ENCODE measurements at places on chromosomes 11 and 22. TPM values are rescaled to one million over a fixed set of nuclear protein-coding genes. Genes with fewer than 3 reads are reported as not detected.
A peak's percentile ranks its signal among the peaks of the same experiment; 100 is the strongest.

Gene TMEM86A
- 0.26 TPM for total RNA-seq

GRCh38 chr22:23745791-23746190 is 5.1 kb downstream of the ZNF70 start:
- peaks cover 20% of the 10 kb centered on the region for H3K36me3 ChIP-seq
- no peak overlapping the region for H3K4me3 ChIP-seq
- H3K4me1 ChIP-seq: peaks cover 15% of the 10 kb centered on the region
- no peak overlapping the region for H3K27ac ChIP-seq
- H3K27me3 ChIP-seq: no peaks in the 10 kb centered on the region

- no peak for DNase-seq
- H3K4me3 ChIP-seq: peak overlapping the region; percentile 91
- peaks cover 38% of the 10 kb centered on the region for H3K4me1 ChIP-seq
- no peaks in the 10 kb centered on the region for H3K27me3 ChIP-seq
Measured at GRCh38 chr11:68038226-68038717, 553 bp upstream of the TCIRG1 start.

DNA sequence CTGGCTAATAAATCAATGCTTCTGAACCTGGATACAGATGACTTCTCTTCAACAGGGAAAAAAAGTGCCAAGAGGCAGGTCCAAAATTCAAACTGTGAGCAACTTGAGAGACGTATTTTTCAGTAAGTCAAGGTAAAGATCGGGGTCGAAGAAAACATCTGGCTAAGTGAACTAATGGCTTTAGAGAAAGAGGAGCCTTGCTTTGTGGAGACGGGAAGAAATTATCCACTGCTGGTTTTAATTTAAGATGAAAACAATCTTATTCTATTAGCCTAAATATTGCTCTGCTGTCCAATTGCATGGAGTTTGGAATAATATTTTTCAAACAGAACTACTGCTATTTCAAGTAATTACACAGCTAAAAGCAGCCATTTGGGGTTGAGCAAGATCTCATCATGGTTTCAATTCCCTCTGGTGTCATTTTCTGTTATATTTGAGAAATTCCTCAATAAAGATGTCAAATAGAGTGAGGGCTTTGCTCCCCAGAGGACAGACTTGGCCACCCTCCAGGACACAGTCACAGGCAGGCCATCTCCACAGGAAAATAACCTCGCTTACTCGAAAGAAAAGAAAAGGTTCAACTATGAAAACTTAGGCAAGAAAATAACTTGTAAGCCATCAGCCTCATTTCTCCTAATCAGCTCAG is 29.8 kb downstream of the SCUBE1 start:
- H3K36me3 ChIP-seq: no peaks in the 10 kb centered on the region
- DNase-seq: no peak
- no peak overlapping the region for H3K27ac ChIP-seq
- peaks cover 14% of the 10 kb centered on the region for H3K27me3 ChIP-seq
- no peaks in the 10 kb centered on the region for H3K4me1 ChIP-seq

DNA sequence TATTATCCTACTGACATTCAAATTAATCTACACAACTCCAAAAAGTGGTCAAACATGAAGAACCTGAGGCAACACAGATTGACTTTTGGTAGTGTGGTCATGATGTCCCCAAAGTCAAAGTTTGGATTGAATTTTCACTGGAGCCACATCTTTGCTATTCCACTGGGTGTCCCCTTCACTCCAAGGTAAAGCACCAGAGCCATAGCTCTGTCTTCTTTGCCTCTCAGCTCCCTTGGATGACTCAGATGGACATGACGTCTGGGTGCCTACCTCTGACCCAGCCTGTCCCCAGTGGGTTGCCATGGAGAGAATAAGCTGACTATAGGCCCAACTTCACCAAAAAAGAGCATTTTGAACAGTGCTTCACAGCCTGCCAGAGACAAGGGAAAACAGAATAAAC is 57.4 kb upstream of the ARHGAP42 start:
- DNase-seq: no peak
- no peaks in the 10 kb centered on the region for H3K36me3 ChIP-seq
- H3K27ac ChIP-seq: no peak overlapping the region
- H3K4me1 ChIP-seq: no peaks in the 10 kb centered on the region
- no peak overlapping the region for H3K4me3 ChIP-seq

DNA sequence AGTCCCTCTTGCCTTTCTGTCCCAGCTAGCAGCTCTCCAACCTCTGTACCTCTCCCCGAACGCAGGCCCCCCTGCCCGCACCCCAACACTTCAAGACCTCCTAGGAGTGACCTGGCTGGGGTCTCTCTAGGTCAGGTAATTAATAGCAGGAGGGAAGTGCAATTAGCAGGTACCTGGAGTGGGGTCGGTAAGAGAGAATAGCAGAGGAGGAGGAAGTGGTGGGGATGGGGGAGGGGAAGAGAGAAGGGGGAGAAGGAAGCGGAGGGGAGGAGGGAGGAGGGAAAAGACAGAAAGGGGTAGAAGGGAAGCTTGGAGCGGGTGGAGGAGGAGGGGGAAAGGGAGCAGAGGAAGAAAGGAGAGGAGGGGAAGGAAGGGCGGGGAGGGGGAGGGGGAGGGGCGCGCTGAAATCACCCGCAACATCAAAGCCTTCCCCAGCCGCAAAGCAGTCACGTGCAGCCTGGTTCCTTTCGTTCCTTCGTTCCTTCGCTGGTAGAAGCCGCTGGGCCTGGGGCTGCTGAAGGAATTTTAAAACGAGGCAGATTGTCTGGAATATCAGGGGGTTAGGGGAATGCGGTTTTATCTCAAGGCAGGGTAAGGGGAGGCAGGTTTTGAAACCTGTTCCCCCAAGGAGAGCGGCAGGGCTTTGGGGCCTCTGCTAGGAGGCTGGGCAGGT is 29.3 kb upstream of the TCF20 start:
- H3K4me1 ChIP-seq: peaks cover 59% of the 10 kb centered on the region
- peaks cover 6% of the 10 kb centered on the region for H3K27me3 ChIP-seq
- no peaks in the 10 kb centered on the region for H3K36me3 ChIP-seq
- peak; percentile 71 for DNase-seq
- H3K4me3 ChIP-seq: peak overlapping the region; percentile 66

DNA sequence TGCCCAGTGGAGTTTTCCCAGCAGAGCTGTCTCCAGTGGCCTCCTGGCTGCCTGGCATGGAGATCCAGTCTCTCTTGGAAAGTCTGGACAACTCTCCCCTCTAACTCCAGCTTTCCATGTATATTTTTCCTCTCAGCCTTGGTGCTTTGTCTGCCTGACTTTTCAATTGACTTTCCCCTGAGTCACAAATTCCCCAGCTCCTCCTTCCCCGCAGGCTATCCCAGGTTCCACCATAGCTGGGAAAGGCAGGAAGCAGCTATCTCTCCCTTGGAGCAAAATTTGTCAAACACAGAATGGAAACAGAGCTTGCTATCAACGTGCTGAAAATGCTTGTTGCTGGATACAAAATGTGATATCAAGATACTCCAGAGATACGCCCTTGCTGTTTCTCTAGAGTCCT is 384.8 kb downstream of the TMEM135 start:
- no peak overlapping the region for H3K4me3 ChIP-seq
- DNase-seq: no peak
- H3K4me1 ChIP-seq: no peaks in the 10 kb centered on the region
- H3K27me3 ChIP-seq: no peaks in the 10 kb centered on the region
- no peaks in the 10 kb centered on the region for H3K36me3 ChIP-seq

Gene DLG2
- total RNA-seq: 1.6 TPM

DNA sequence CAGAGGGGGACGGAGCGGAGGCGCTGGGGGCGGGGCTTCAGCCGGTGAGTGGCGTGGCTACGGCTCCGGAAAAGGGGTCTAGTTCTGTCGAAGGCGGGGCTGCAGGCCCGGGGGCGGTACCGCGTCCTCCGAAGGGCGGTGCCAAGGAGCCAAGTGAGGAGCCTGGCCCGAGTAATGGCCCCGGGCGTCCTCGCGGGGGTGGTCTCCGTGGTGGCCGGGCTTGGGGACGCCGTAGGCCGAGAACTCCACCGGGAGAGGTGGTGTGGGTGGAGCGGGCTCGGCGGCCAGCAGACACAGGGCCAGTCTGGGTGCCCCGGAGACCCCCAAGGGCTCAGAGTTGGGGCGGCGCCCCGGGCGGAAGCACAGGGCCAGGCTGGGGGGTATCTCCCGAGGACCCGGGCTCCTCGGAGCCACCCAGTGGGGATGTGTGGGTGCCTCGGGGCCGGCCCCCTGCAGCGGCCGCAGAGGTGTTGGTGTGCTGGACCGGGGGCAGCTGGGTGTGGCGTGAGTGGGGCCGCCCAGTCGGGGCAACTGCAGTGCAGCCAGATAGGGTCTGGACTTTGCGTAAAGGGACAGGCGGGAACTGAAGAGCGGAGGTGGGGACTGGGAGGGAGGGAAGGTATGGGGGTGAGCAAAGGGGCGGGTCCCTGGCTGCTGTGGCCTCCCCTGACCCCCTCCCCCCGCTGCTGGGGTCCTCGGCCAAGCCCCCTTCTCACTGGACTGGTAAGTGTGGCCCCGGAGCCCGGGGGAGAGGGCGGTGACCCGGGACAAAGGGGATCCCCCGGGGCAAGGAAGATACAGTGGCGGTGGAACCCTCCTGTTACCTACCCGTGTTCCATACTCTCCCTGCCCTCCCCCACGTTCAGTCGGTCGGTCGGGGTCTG is 838 bp downstream of the FKBP2 start:
- peaks cover 39% of the 10 kb centered on the region for H3K4me1 ChIP-seq
- peak overlapping the region; percentile 89 for H3K4me3 ChIP-seq
- H3K27me3 ChIP-seq: no peaks in the 10 kb centered on the region
- peaks cover 44% of the 10 kb centered on the region for H3K36me3 ChIP-seq
- peak overlapping the region; percentile 98 for H3K27ac ChIP-seq

Gene NLRP14
- 0.08 TPM for total RNA-seq

GRCh38 chr22:39435616-39436015 is 21.2 kb upstream of the MGAT3 start:
- DNase-seq: no peak
- peaks cover 6% of the 10 kb centered on the region for H3K27me3 ChIP-seq
- H3K4me3 ChIP-seq: no peak overlapping the region
- H3K27ac ChIP-seq: no peak overlapping the region

- no peak overlapping the region for H3K4me3 ChIP-seq
- H3K36me3 ChIP-seq: no peaks in the 10 kb centered on the region
- H3K4me1 ChIP-seq: peaks cover 8% of the 10 kb centered on the region
- DNase-seq: no peak
- H3K27me3 ChIP-seq: no peaks in the 10 kb centered on the region
- no peak overlapping the region for H3K27ac ChIP-seq
Measured at GRCh38 chr11:1511937-1512496, 25.4 kb upstream of the MOB2 start.

GRCh38 chr11:27304514-27304913 is 58.5 kb downstream of the CCDC34 start:
- no peak overlapping the region for H3K27ac ChIP-seq
- H3K36me3 ChIP-seq: no peaks in the 10 kb centered on the region
- no peaks in the 10 kb centered on the region for H3K27me3 ChIP-seq
- DNase-seq: no peak
- no peaks in the 10 kb centered on the region for H3K4me1 ChIP-seq
- no peak overlapping the region for H3K4me3 ChIP-seq

DNA sequence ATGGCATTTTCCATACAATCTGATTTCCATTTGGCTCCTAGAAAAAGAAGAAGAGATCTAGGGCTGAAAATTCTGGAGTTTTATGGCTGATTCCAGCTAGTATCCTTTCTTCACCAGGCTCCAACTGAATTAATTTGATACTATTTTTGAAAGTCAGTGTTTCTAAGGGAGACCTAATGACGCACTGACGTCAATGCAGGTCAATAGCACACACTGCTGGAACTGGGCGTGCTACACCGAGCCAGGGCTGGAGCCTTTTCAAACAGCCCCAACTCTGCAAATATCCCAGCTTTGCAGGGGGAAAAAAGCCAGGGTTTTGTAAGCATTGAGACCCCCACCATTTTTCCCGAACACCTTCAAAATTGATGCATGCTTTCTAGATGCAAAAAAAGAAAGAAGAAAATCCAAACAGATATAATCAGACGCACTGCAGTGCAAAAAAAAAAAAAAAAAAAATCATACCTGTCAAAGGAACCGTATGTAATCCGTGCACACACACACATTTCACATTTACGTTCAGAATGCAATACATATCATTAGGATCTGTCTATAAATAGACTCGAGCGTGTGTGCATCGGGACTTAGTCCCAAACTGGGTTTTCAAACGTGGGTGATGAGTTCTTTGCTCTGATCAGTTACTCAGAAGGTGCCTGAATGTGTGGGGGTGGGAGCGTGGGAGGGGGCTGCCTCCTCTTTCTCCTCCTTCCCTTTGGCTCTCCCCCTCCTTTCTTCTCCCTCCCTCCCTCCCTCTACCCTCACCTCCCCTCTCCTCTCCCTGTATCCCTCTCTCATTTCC is 124.5 kb upstream of the HSD17B12 start:
- DNase-seq: no peak
- no peaks in the 10 kb centered on the region for H3K4me1 ChIP-seq
- no peak overlapping the region for H3K27ac ChIP-seq
- H3K27me3 ChIP-seq: peaks cover 68% of the 10 kb centered on the region
- no peak overlapping the region for H3K4me3 ChIP-seq
